Fibroblast of upper back skin (primary cell): ENCODE measurements at places on chromosomes 13 and 19.
A peak's percentile ranks its signal among the peaks of the same experiment; 100 is the strongest.

DNA sequence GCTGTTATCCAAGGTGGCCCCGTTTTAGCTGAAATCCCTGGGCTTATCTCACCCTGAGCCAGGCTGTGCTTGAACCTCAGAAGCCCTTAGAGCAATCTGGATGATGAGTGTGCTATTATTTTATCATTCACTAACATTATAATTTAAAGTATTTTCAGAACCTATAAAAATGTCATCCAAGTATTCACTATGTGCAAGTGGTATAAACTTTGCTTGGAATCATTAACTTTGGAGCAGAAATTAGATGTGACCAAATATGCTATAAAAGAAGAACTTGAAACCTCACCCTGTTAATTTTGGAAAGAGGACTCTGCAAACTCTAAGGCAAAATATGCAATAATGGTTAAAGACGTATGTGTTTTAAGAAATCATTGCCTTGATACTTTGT is 147.5 kb downstream of the USP12 start:
- DNase-seq = no peak

- DNase-seq = no peak
Measured at GRCh38 chr19:42332059-42332458, 6.6 kb downstream of the MEGF8 start.

- peak; percentile 39 for DNase-seq
Measured at GRCh38 chr19:16571283-16571682, 932 bp downstream of the SLC35E1 start.

DNA sequence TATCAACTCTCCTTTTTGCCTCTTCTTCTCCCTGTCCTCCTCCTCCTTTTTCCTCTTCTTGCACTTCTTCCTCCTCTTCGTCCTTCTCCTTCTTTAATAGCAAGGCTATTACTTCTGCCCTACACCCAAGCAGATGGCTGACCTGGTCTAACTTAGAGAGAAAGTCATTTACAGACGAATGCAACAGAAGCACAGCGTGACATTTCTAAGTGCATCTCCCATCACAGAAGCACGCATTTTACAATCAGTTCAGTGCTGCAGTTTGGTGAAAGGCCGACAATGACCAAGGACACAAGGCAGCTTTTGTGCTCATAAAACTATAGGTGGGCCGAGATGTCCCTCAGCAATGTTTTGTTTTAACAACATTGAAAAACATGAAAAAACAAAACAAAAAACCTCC is 231.5 kb downstream of the FGF14 start:
- DNase-seq = no peak

DNA sequence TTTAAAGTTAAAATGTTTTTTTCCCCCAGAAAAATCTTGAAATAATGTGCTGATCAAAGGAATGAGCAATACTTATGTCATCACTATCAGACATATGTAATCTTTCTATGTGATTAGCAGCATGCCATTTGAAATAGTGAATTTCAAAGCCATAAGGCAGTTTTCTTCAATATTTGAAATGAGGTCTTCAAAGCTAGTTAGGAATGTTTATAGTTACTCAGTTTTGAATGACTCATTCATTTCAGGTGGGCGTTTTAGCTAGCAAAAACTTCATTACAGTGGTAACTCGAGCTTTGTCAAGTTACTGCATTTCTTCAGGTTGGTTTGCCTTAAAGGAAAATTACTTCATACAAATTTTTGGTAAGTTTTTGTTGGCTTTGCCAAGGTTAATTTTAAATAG is 102.1 kb downstream of the ATP8A2 start:
- DNase-seq = no peak
